Femur (tissue), 1 donor: ENCODE measurements at places on chromosomes 13 and 19.
A peak's percentile ranks its signal among the peaks of the same experiment; 100 is the strongest.

DNA sequence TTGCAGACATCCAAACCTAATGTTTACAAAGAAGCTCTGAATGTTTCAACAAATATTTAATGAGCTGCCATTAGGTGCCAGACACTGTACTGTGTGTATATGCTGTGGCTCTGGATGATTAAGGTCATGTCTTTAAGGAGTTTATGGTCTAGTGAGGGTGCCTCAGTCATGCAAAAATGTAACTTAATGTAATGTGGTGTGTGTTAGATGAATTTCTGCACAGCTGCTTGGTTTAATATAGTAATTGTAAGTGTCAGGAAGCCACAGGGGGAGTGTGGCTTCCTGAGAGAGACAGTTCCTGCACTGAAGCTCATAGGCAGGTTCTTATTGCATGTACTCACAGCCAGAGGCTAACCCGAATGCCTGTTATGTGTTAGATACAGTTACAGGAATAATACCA is 43.3 kb downstream of the SPATA13 start:
- no peak for DNase-seq

DNA sequence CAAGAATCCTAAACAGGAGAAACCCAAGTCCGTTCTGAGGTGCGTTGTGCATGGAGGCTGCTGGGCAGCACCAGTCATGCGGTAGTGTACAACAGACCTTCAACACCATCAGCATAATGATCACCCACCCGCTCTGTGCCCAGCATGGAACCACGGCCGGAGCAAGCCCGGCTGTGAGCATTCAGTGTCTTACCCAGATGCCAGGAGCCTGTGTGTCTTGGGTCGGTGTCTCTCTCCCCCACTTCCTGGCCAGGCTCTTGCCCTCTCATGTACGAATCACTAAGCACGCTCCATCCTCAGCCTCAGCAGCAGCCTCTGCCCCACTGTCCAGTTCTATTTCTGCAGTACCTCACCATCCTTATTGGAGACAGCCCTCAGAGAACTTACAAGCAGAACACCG is 231.6 kb upstream of the IRS2 start:
- DNase-seq, result no peak

GRCh38 chr19:32476032-32476350 is 70.4 kb downstream of the DPY19L3 start:
- no peak for DNase-seq

DNA sequence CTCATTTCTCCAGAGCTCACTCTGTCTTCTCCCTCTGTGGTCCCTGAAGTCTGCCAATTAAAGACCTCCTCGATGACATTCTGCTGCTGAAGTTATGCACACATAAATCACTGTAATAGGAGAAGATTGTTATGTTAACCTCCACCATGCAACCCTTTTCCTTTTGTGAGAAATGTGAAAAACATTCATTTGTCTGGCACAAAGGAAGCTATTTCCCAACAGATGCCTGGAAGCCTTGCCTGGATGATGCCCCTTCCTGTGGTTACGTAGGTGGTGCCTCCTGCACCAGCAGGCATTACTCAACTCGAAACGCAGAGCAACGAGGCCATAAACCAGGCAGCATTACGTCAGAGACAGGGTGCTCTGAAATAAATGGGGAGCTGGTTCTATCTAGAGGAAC is 327.4 kb upstream of the ZNF507 start:
- no peak for DNase-seq

DNA sequence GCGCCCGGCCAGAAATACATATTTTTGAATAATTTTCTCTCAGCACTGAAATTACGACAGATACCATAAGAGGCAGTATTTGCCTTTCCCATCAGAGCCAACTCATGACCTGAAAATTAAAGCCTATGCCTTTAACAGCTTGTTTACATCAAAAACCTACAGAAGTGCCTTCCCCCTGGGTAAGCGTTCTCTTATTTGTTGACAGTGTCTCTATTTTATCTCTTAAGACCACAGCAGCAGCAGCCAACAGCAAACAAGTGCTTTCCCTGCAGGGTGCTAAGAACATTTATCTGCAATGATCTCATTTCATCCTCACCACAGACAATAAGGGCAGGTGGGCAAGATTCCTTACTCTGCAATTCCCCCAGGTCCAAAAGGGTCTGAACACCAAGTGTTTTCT is 6.0 kb downstream of the AKAP8L start:
- no peak for DNase-seq

GRCh38 chr19:49591731-49592485 is 926 bp downstream of the PRR12 start:
- peak; percentile 66 for DNase-seq

DNA sequence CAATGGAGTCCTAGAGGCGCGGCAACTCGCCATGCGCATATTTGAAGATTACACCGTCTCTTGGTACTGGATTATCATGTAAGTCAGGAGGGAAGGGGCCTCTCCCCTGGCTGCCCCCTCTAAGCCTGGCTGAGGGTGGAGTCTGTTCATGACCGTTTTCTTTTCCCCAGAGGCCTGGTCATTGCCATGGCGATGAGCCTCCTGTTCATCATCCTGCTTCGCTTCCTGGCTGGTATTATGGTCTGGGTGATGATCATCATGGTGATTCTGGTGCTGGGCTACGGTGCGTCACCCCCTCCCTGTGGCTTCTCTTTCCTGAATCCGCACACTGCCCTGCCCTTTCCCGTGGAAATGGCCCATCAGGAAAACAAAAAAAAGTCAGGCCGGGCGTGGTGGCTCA is 6.5 kb downstream of the SLC44A2 start:
- no peak for DNase-seq

- no peak for DNase-seq
Measured at GRCh38 chr19:31629579-31630363, 280.5 kb upstream of the TSHZ3 start.

DNA sequence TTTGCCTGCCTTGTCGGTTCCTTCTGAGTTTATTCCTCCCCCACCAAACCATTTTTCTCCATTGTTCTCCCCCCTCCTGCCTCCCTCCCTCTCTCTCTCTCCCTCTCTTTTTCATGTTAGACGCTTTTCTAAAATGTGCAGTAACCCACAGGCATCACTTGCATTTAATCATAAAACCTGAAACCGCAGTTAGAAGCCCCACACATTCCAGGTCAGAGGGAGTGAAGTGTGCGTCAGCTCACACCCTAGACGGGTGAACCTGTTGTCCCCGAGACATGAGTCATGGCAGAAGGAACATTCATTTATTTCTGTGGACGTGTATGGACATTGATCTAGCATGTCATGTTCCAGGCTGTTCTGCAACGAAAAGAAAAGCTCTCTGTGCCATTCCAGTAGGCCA is 19.9 kb downstream of the ONECUT3 start:
- no peak for DNase-seq

DNA sequence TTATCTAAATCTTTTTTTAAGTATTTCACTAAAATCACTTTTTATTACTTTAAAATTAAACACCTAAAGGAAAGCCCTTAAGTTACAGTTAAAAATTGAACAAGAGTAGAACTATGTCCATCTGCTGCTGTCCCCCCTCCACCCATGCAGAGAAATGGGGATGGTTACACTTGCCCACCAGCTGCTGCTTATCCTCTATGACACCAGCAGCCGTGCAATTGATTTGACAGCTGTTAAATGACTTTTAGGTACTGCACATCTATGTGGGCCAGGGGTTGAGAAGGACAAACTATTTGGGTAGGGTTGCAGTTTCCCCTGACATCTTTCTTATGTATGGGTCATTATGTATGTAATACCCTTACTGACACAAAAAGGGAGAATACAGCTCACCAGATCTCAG is 77.2 kb downstream of the TBC1D4 start:
- no peak for DNase-seq

GRCh38 chr19:5126498-5127223 is 157.7 kb downstream of the KDM4B start:
- DNase-seq, result no peak

DNA sequence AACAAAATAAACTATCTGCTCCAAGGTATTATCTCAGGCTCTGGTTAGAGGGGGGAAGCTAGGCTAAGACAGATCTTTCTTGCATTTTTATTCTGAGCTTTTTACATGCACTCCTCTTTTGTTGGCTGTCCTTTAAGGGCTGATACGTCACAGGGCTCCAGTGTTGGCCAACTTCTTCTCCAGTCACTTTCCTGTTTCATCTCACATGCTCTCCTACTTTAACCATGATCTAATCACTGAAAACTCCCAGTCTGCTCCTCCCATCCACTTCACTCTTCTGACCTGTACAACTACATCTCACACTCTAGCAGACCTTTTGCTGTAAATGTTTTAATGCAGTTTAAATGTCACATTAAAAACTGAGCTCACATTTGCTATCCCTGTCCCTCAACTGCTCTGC is 510.0 kb upstream of the KLF12 start:
- peak; percentile 38 for DNase-seq

GRCh38 chr19:12202250-12202649 is 39.4 kb downstream of the ZNF136 start:
- DNase-seq, result peak; percentile 20

- no peak for DNase-seq
Measured at GRCh38 chr13:91157273-91158016, 190.0 kb upstream of the MIR17HG start.

DNA sequence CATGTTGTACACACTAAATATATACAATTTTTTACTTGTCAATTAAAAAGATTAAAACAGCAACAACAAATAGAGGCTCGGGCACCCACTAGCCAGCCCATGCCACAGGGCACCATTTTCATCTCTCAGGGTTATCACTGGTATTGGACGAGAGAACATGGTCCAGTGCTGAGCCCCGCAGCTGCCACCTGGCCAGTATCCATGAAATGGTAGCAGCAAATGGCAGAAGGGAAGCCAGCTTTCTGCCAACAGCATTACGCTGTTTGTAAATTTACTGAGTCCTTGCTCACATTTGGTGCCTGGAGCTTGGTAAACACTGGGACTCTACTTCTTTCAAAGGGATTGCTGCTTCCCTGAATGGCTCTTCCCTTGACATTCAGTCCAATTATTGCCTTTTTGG is 87.9 kb upstream of the WASF3 start:
- DNase-seq, result no peak

GRCh38 chr19:51501594-51502263 is at the start of gene SIGLEC12:
Gene SIGLEC12 (minus strand): TSS chr19:51501800. CDS start chr19:51501733, 67 bp downstream.
- peak; percentile 31 for DNase-seq

- peak; percentile 68 for DNase-seq
Measured at GRCh38 chr19:16660763-16661479, at the start of gene TMEM38A. Gene TMEM38A (plus strand): TSS chr19:16661139. CDS start chr19:16661218, 79 bp downstream.

DNA sequence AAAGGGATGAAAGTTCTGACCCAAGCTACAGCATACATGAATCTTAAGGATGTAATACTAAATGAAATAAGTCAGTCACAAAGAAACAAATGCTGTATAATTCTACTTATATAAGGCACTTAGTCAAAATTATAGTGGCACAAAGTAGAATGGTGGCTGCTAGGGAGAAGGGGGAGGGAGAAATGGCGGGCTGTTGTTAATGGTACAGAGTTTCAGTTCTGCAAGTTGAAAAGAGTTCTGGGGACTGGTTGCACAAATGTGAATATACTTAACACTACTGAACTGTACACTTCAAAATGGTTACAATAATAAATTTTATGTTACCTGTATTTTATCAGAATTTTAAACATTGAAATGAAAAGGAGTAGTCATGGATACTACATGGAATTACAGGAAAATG is 48.9 kb upstream of the CLDN10 start:
- DNase-seq, result no peak

DNA sequence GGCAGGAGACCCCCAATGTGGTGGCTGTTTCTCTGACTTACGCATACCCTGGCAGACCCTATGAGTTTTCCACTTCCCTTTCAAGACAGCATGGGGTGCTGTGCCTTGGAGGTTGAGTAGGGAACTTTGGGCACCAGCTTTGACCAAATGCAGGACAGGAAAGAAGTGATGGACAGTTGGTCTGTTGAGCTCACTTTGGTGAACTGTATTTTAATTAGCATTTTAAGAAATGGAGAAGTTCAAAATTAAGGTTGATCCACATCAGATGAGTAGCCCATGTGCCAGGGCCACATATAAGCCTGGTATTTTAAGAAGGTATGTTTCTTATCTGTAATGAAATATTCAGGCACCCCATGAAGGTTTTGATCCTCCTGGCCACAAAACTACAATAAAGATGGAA is 46.1 kb upstream of the RAP2A start:
- no peak for DNase-seq

DNA sequence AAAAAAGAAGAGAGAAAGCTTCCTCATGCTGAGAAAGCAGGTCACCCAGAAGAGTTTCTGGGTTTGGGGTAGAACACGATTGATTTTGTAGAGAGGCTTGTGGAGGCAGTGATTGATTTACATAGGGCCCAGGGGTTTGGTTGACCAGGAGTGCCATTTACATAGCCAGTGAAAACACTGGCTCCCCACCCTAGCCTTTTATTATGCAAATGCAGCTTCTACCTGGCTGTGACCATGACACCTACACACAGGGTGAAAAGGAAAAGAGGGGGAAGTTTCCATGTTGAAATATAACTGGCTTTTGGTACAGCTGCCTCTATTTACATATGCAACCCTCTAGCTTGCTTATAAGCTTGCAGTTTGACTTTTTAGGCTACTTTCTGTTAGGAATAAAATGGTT is 62.0 kb downstream of the ZNF100 start:
- no peak for DNase-seq

GRCh38 chr13:79171141-79172061 is 234.7 kb downstream of the RBM26 start:
- DNase-seq, result no peak

GRCh38 chr19:1871630-1872029 is 8.3 kb upstream of the KLF16 start:
- no peak for DNase-seq

DNA sequence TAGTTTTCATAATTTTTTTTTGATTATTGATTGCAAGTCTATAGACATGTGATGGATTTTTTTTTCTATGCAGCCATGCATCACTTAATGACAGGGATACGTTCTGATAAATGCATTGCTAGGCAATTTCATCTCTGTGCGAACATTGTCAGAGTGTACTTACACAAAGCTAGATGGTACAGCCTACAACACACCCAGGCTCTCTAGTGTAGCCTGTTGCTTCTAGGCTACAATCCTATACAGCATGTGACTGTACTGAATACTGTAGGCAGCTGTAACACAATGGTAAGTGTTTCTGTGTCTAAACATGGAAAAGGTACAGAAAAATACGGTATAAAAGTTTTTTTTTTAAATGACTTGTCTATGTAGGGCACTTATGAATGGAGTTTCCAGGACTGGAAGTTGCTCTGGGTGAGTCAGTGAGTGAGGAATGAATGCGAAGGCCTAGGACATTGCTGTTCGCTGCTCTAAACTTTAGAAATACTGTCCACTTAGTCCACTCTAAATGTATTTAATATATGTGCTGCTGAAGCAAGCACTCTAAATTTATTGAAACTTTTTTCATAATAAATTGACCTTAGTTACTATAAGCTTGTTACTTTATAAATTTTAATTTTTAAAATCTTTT is 20.3 kb downstream of the SPATA13 start:
- no peak for DNase-seq
